CD4-positive, alpha-beta T cell treated with Interleukin-10 for 1 hour (primary cell): ENCODE measurements at places on chromosomes 4 and X.
A peak's percentile ranks its signal among the peaks of the same experiment; 100 is the strongest.

DNA sequence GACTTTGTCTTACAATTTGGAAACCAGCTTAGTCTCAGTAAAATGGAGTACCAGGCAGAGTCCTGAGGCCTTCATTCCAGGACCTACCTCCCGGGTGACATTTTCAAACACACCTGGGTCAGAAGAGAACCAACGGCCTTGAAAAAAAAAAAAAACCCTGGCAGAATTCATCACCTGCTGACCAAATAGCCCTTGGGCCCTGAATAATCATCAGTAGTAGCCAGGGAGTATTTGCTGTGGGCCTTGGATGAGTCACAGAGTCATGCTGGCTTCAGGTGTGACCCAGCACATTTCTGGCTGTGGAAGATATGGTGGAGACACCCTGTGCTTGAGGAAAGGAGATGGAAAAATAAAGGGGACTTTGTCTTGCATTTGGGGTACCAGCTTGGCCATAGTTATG lies 92.2 kb downstream of the LPAR4 start:
- DNase-seq: no peak

DNA sequence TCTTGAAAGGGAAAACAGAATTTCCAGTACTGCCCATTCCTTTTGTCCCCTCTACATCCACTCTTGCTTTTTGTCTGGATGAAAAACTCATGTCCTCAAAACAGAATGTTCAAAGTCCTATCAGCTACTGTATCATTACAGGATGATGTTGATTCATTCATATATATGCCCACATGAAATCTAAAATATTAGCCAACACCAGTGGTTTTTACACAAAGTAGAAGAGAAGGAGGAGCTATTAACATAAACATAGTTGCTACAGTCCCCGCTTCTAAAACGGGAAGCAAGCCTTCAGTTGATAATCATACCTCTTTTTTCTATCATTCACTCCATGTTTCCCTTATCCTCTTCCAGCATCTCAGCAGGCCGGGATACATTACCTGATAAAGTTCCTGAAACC lies 7.7 kb upstream of the THOC2 start:
- no peak for DNase-seq

GRCh38 chr4:85788604-85789003 lies 313.7 kb downstream of the ARHGAP24 start:
- no peak for DNase-seq

DNA sequence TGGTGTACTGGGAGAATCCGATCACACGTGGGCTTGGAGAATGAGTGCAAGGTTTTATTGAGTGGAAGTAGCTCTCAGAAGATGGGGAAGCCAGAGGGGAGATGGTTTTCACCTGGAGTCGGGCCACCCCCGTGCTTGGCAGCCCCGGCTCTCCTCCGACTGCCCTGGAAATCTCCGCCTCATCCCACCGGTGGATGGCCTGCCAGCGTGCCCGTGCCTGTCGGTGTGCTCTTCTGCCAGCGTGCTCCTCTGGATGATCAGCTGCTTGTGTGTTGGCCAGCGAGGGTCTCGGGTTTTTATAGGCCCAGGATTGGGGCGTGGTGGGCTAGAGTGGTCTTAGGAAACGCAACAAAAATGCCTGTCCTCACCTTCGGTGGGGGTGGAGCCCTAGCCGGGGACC lies 368.0 kb downstream of the FAT4 start:
- no peak for DNase-seq

DNA sequence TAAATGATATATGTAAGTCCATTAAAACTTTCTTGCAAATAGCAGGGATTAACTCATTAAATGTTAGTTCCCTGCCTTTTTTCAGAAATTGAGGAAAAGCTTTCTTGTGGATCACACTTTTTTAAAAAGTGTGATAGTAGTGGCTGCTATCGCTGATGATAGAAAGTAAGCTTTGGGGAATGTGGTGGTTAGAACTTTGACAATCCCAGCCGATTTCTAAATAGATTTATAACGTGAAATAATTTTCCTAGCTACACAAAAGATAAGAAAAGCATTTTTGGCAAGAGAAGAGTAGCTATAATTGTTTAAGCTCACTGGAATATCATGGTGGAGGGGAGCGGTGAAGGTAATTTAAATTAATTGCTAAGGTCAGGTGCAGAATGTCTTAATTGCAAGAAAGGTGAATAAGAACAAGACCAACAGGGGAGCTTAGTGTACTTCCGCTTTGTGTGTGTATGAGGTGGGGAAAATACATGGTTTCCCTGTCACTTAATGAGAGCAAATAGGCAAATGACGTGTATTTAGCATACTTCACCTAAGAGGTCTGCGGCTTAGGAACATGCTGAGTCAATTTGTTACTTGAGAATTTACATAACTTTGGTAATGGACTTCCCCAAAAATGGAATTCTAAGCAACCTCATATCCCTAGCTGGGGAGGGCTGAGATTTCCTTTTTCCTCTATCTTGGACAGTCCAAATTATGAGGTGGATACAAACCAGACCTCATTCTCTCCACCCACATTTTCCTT lies 11.7 kb upstream of the IL21 start:
- peak; percentile 27 for DNase-seq

- no peak for DNase-seq
These were observed 1.2 kb downstream of the GUCY1A1 start for GRCh38 chr4:155667568-155668511.

DNA sequence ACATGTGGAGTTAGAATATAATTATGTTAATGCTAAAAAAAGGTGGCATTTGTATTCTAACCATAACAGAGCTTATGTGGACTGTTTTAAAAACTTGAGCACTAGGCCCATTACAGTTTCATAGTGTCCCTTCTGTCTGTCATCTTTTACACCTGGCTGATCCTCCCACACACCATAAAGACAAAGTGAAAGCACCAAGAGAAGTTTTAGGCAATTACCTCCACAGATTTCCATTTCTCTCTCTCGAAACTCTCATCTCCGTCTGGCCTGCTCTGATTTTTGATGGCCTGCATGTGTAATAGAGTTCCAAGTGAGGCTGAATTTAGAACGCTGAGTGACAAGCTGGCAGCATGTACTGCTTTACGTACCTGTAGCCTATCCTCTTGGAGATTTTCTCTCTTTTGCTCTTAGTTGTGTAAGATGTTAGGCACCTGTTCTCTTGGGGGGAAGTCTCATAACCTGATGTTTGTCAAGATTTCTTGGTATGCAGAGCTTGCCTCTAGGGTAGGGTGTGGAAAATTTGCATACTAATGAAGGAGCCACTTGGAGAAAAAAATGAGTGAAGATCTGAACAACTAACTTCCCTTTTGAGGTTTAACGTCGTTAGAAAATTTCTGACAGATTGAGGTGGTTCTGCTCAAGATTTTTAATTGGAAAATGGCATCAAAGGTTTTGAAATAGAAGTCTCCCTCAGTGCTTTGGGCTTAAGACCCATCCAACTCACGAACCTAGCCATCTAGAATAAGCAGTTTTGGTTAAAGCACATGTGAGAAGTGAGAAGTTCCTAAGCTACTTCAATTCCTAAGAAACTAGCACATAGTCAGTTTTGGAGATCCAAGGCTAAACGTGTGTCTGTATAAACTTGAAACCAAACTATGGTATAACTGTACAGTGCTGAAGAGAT lies 57.6 kb upstream of the RAP1GDS1 start:
- no peak for DNase-seq

- DNase-seq: no peak
These were observed 601.3 kb downstream of the IQCM start for GRCh38 chr4:149214301-149214700.

DNA sequence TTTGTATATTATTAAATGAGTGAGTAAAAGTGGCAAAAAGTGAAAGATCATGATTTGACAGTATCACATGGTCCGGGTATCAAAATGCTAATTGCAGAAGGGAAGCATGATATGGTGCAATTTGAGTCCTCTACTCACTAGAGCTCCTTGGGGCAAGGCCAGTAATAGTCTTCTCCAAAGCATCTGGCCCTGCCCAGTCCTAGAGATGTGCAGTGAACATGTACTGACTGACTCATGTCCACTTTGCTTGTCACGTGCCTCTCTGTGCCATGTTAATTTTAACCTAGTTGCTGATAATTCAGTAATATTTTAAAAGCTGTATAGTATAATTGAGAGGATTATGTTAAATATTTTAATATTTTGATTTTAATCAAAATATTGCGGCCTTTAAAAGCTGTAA lies 54.6 kb upstream of the TENM3 start:
- no peak for DNase-seq

DNA sequence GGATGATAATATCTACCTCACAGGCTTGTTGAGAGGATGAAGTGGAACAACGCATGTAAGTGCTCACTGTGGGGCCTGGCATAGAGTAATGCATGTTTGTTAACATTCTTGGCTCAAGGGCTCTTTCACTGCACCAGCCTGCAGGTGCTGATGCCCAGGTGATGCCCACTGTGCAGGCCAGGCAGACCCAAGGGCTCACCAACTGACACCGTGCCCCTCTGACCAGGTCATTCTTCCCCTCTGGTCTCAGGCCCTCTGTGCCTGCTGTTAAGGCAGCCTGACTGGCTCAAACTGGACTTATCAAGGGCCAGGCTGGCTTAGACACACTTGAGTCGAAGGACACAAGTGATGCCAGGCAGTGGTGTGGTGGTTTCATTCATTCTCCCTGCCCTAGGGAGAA lies 90.5 kb downstream of the PJA1 start:
- DNase-seq: no peak

DNA sequence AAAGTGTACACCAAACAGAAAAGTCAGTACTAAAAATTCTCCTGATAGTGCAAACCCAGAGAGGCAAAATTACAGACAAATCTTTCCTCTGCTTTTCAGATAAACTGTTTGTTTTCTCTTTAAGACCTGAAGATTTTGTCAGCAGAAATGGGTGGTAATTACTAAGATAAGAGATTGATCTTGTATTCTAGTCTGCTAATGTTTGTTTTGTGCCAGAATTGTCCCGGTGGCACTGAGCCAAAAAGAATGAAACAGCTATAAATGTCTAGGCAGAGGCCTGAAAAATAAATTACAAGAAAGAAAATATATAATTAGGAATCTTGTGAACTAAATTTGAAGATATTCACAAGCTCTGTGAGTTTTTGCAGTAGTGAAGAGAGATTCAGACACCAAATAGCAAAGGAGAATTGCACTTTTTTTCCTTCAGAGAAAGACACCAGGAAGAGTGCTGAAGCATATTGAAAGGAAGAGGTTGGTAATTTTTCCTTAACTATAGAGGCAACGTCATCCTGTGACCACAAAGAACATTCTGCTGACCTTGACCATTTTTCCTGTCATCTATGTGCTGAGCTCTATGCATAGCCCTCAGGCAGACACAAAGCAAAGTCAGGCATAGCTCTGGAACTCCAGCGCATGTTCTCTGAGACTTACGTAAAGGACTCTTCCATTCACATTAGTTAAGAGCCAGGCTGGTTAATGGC lies 314.5 kb upstream of the RASGEF1B start:
- DNase-seq: no peak

GRCh38 chrX:7996414-7996813 lies 69.2 kb upstream of the PNPLA4 start:
- DNase-seq: peak; percentile 35

GRCh38 chr4:147596981-147597380 lies 20.2 kb upstream of the TMEM184C start:
- DNase-seq: no peak

DNA sequence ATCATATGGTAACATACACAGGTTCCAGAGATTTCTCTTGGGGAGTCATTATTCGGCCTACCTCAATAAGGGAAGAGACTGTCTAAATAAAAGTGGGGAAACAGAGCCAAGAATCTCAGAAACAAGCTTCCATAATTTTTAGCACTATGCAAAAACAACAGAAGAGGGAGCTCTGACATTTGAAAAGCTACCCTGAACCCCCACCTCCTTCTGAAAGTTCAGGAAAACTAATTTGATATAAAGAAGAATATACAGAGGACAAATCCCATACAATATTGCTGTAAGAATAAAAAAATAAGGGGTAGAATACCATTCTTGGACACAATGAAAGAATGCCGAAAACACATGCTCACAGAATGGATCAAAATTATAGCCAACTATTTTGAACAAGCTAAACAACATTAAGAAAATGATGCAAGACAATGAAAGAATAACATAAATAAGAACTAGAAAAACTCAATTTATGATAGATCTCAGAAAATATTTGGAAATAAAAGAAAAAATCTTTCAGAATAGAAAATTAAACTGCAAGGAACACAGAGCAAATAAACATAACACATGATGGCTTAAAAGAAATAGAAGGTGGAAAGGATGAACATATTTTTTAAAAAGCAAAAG lies 14.4 kb upstream of the ZNF41 start:
- DNase-seq: no peak

GRCh38 chr4:168667376-168667775 lies 170.5 kb downstream of the PALLD start:
- no peak for DNase-seq

GRCh38 chr4:173442223-173442932 lies 43.5 kb upstream of the SCRG1 start:
- no peak for DNase-seq

DNA sequence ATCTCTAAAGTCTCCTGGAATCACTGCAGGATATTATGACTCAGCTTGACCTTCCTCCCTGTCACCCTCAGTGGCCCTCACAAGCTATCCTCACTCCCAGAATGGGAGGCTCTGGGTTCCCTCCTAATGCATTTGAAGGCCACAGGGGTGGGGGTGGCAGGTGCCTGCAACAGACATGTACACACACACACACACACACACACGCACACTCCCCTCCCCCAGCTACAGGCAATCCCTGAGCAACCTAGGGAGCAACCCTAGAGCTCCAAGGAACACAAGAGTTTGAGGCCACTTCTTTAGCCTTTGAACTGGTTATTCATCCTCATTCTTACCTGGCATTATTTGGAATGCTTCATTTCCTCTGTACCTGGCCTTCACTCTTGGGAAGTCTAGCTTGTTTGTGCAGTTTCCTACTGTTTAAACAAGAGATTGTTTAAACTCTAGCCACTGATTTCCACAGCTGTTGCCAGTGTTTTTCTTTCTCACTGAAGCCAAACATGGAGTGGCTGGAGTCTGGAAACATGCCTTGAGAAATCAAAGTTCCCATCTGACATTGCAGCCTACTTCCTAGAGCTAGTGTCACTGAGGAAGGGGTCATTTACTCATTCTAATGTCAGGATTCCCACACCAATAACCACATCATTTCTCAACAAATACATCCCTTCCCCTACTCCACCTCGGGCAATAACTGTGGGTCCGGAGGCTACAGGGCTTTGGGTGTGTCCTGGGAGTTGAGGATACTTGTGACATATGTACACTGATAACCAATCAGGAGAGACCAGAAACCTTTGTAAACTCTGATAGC lies 37.7 kb downstream of the MAOA start:
- no peak for DNase-seq

- DNase-seq: no peak
These were observed 172.9 kb upstream of the GLRA2 start for GRCh38 chrX:14356401-14356800.

DNA sequence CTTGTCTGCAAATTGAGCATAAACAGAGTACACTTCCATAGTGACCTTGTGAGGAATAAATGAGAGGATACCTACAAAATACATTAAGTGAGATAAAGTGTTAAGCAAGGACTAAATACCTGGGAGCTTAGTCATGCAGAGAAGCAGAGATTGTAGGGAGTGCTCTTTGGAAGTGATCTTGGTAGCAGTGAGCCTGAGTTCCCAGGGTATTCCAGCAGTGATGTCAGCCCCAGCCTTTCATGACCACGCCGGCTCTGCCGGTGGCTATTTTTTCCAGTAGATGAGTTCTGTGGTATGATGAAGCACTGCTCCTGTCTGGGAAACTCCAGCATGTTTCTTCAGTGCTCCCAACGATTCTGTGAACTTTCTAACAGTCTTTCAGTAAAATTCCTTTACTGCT lies 391.5 kb upstream of the IGFBP7 start:
- DNase-seq: no peak
